ENCODE measurements at places on chromosomes 13 and 19.

- DNase-seq, result no peak
These were observed 355.8 kb downstream of the MYO16 start for GRCh38 chr13:108985166-108985565.

DNA sequence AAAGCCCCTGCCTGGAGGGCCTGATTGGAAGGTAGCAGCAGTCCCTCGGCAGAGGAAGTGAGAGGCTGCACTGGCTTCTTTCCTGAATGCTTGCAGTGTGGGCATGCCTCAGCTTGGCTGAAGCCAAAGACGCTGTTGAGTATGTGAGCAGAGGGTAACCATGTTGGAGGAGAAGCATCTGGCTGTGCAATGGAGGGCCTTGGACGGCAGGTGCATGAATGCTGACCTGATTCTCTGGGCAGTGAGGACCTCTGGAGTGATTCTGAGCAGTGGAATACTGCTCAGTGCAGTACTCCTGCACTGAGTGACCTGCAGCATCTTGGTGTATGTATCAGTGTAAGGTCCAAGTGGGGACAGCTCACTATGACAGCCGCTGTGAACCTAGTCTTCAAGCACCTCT is 46.9 kb downstream of the SOX1 start:
- no peak for DNase-seq

DNA sequence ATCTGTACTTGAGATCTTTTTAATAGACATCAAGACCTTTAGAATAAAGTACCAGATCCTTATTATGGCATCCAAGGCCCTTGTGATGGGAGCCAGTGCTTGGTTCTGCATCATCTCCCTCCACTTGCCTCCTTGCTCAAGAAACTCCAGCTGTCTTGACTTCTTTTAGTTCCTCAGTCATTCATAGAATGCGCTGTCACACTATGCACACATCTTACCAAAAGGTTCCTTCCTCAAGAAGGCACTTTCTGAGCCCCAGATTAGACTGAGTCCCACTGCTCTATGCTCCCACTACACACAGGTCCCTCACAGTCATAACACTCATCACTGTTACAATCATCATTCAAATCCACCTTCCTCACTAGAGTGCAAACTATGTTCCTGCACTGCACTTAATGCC is 57.8 kb upstream of the ITM2B start:
- no peak for DNase-seq

DNA sequence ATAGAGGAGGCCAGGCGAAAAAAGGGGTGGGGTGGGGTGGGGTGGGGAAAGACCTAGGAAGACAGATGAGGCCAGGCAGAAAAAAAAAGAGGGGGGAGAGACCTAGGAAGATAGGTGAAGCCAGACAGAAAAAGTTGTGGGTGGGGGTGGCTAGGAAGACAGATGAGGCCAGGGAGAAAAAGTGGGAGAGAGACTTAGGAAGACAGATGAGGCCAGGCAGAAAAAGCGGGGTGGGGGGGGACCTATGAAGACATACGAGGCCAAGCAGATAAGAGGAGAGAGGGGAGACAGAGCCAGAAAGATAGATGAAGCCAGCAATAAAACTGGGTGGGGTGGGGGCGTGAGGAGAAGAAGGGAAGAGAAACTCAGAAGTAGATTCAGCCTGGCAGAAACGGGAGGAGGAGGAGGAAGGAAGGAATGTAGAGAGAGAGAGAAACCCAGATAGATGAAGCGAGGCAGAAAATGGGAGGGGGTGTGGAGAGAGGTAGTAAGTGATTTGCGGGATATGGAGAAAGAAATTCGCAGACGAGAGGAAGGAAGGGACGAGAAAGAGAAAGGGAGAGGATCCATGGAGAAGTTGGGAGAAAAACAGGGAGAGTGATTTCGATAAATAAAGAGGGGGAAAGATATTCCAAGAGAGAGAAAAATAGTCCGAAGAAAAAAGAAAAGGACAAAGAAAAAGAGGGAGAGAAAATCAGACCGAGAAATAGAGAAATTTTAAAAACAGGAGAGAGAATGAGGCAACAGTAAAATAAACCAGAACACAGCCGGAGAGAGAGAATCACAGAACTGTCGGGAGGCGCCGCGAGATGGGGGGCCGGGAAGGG is 12.2 kb upstream of the CACNG6 start:
- DNase-seq, result no peak

- DNase-seq, result no peak
These were observed 1564.3 kb upstream of the PRR20A start for GRCh38 chr13:55576389-55576788.

- no peak for DNase-seq
These were observed 219.9 kb downstream of the MAB21L1 start for GRCh38 chr13:35256459-35257148.

GRCh38 chr19:18491995-18492953 is 29.6 kb downstream of the ELL start:
- DNase-seq, result no peak

GRCh38 chr19:18756896-18757295 is 34.2 kb downstream of the COMP start:
- no peak for DNase-seq

DNA sequence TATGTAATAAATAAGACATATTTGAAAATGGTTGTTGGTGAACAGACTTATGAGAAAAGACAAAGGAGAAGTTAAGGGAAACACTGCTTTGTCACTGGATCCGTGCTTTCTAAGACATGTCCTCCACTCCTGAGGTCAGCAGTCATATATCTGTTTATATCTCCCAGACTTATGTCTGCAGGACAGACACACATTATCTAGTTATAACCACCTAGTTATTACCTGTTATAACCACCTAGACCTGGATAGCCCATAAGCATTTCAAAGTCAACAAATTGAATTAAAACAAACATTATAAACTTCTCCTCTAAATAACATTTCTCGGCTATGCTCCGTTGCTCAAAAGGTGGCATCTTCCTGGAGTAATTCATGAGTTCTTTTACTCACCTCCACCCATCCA is 96.4 kb downstream of the SPRY2 start:
- no peak for DNase-seq

GRCh38 chr19:54201980-54202379 is 1.3 kb downstream of the RPS9 start:
- no peak for DNase-seq

DNA sequence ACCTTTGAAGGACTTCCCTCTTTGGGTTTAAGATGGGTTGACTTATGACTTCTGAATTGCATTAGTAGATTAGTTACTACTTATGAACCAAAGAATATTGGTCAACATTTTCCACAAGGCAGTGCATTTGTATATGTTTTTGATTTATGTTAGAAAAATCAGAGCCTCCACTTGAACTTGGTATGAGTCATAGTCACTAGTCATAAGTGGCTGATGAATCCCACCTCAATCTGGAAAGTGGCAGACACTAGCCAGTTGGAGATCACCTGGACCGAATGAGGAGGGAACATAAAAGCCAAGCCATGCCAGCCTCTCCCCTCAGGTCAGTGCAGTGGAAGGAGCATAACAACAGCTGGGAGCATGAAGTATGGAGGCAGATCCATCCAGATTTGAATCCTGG is 39.3 kb upstream of the SPART start:
- no peak for DNase-seq

DNA sequence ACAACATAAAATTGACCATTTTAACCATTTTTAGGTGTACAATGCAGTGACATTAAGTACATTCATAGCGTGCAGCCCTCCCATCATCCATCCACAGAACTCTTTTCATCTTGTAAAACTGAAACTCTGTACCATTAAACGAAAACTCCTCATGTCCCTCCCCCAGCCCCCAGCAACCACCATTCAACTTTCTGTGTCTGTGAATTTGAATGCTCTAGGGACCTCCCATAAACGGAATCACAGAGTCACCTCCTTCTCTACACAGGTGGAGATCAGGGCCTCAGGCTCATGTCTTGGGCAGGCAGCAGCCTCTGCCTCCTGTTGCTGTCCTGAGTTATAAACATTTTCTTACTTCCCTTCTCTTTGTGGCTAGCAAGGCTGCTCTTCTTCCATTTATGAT is 7.3 kb upstream of the CCNE1 start:
- no peak for DNase-seq

- no peak for DNase-seq
These were observed 28.3 kb downstream of the ZNF507 start for GRCh38 chr19:32373585-32374295.
